ENCODE measurements at places on chromosomes 3 and 15.

DNA sequence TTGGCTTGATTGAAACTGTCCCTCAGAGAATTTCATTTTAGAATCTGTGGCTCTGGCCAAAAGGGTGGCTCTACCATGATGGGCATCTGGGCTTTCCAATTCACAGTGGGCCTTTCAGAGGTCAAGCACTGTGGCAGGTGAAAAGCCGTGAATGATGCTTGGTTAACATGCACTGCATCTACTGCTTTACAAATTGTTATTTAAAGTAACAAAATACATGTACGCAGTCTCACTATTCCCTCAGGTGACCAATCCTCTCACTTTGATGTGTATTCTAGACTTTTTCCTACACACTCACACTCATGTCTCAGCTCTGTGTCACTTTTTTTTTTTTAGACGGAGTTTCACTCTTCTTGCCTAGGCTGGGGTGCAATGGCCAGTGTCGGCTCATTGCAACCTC, 70.5 kb downstream of the MGLL start:
- no peak for DNase-seq

GRCh38 chr15:45674677-45675076, 39.8 kb downstream of the SQOR start:
- DNase-seq = no peak

- no peak for DNase-seq
Observed at GRCh38 chr3:147130461-147130860, 275.9 kb downstream of the ZIC4 start.

- no peak for DNase-seq
Observed at GRCh38 chr3:126085276-126085675, 1.4 kb upstream of the SLC41A3 start.

DNA sequence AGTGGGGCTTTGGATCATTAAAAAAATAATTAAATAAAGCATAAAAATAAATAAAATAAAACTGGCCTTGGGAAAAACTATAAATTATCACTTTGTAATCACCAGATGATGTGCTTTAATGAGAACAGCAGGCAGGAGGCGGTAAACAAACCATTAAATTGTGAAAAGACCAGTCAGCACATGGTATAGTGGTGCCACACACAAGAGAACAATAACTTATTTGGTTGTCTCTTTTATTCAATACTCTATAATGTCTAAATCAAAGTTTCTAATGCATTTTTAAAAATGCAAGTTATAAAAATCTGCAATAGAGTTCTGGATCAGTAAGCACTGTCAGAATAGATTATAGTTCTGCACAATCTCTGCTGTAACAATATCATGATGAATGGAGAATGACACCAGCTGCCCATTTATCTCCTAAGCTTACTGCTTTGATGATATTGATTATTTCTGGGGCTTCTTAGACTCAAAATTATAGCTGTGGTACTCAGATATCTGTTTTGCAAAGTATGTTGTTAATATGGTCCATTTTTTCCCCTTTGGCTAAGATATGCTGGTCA, 259.3 kb downstream of the NAALADL2 start:
- DNase-seq = no peak

DNA sequence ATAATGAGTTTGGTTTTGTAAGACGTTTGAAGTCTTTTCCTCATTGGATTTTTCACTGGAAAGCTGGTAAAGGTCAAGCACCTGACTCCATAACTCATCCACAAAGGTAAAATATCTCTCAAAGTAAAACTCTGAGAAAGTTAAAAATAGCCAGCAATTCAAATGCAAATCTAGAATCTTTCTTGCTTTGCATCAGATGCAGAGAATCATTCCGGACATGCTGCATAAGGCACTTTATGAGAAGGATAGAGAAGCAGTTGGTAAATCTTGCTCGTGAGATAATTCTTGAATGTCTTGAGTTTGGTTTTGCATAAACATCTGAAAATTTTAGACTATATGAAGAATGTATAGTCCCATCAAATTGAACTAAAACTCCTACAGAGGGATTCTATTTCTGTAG, 9.1 kb downstream of the KCNMB2 start:
- DNase-seq = no peak

DNA sequence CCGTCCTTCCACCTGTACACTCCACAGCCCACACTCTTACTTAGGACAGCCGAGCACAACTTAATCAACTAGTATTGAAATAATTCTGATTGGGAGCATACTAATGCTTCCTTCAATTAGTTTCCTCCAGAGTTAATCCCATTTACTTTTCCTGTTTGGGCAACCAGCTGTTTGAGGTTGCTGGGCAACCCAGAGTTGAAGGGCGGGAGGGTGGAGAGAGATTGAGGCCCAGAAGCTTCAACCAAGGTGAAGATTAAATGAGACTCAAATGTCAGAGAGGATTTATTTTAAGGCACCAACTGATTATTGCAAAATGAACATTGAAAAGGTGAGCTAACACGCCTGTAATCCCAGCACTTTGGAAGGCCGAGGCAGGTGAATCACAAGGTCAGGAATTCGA, 428.5 kb upstream of the SEMA6D start:
- no peak for DNase-seq

DNA sequence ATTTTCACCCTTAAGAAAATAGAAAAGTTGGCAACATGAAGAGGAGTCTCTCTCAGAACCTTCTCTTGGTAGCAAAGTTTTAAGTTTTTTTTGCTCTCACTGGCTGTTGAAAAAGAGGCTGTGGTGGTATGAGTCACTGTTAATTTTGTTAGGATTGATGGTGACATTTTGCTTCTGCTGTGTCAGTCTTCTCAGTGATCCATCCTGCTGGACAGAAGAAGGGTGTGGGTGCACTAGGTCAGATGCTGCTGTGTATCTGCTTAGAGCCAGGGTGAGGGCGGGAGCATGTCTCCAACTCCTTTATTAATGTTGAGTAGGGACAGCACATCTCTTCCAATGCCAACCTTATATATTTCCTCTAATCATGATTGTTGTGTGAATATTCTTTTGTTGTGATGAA, 369.5 kb downstream of the FEZF2 start:
- no peak for DNase-seq

GRCh38 chr15:65579762-65580161, 31.2 kb downstream of the INTS14 start:
- DNase-seq = no peak

- DNase-seq = no peak
Observed at GRCh38 chr3:149990423-149990948, 19.8 kb upstream of the PFN2 start.

DNA sequence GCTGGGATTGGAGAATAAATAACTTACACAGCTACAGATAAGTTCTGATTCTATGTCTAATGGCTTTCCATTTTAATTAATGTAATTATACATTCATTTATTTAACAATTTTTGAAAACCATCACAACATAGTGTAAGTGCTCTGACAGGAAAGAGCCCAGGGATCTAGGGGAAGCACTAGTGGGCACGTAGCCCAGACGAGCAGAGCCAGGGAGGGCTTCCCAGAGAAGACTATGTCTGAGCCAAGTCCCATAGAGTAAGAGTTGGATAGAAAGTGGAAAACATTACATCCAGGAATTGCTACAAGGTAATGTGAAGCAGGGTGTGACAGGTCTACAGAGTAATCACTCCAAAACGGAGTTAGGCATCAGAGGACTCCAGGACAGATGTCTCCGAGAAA, 2.9 kb upstream of the HGD start:
- DNase-seq = no peak

- DNase-seq = no peak
Observed at GRCh38 chr15:40435710-40436089, 5.1 kb upstream of the BAHD1 start.

GRCh38 chr15:28979208-28979841, 93.6 kb downstream of the APBA2 start:
- DNase-seq = no peak

- no peak for DNase-seq
Observed at GRCh38 chr15:64351265-64351664, 4.7 kb downstream of the CSNK1G1 start.
